ENCODE measurements at places on chromosomes 3 and 15.

GRCh38 chr3:60070366-60070765 lies 1020.5 kb upstream of the CFAP20DC start:
- no peak for DNase-seq

DNA sequence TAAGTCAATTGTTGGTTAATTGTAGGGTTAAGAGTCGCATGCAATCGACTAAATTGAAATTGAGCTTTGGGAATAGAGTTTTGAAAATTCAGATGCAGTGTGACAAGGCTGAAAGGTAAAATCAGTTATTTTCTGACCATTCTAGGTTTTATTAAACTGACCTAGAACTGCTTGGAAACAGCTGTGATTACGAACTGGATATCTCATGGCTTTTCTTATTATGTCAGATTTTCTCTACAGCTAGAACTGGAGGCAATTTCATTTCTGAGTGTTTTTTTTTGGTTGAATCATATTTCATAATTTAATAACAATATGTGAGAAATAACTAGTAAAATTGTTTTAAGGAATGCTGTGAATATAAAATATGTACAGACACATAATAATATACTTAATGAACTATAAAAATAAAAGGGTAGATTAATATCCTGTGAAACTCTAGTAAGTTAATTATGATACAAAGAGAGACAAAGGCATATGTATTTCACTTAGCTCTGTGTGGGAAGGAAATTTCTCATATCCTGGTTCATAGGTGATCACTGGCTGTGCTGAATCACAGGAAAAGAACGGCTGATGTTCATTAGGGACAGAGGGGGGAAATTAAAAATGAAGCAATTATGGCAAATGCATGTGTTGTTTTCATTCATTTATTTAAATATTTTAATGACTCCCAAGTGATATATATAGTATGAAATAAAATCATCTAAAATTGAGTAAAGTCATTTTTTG lies 403.2 kb downstream of the ZIC1 start:
- no peak for DNase-seq

DNA sequence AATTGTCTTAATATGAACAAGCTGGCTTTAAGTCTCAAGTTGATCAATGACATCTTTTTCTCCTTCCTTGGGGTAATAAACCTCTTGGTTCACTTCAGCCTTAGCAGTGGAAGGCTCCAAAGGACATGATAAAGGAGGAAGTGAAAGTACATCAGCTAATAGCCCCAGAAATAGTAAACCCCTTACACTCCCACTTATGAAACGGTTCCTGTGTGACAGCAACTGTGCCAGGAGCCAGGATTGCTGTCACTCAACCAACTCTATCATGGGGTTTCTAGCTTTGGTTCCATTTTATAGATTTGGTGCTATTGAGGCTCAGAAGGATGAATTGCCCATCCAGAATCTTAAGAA lies 216.7 kb downstream of the ABHD5 start:
- peak; percentile 62 for DNase-seq

DNA sequence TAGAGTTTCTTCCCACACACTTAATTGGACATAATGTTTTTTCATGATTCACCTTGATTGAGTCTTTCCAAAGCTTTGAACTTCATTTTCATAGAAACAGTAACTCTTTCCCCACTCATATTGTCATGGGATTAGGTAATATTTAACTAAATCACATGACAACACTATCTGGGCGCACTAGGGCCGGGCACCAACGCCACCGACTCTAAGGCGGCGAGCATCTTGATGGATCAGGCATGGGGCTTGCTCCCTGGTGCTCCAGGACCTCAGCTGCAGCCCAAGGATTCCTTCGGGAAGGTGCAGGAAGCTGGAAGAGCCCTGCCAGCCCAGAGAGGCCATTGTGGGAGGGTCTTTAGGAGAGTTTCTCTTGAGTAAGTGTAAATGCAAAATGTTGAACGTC lies 193.1 kb upstream of the UBE3A start:
- DNase-seq = no peak

GRCh38 chr15:62666046-62666445 lies 376.5 kb upstream of the TPM1 start:
- DNase-seq = no peak

GRCh38 chr3:129686941-129687340 lies 80.5 kb upstream of the PLXND1 start:
- DNase-seq = no peak

DNA sequence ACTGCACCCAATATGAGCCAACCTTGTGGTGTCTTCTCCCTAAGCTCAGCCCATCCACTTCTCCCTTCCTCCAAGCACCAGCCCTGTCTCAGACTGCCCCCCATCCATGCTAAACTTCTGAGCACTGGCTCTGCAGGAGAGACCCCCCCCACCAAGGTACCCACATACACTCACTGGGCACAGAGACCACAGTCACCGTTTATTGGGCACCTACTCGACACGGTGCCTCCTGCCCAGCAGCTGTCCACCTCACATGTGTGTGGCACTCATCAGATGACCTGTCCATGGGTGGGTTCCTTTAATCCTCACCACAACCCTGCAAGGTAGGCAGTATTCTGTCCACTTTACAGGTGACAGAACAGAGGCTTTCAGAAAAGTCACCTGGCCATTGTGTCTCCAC lies 22.3 kb upstream of the SFMBT1 start:
- no peak for DNase-seq

DNA sequence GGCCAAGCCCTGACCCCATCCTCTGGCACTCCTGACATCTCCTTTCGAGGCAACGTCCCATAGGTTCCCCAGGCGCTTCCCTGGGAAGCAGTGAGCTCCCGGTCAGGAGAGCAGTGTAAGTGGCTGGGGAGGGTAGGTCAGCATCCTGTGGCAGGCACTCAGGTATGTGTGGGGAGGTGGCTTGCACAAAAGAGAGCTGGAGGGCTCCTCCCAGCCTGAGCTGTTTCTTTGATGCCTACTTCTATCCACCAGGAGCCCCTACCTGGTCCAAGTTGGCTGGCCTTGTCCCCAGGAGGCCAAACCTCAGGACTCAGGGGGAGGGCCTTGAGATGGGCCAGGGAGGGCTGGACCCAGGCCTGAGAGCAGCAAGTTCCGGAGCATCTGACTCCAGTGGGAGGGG lies 31.7 kb upstream of the LINGO1 start:
- DNase-seq = no peak

DNA sequence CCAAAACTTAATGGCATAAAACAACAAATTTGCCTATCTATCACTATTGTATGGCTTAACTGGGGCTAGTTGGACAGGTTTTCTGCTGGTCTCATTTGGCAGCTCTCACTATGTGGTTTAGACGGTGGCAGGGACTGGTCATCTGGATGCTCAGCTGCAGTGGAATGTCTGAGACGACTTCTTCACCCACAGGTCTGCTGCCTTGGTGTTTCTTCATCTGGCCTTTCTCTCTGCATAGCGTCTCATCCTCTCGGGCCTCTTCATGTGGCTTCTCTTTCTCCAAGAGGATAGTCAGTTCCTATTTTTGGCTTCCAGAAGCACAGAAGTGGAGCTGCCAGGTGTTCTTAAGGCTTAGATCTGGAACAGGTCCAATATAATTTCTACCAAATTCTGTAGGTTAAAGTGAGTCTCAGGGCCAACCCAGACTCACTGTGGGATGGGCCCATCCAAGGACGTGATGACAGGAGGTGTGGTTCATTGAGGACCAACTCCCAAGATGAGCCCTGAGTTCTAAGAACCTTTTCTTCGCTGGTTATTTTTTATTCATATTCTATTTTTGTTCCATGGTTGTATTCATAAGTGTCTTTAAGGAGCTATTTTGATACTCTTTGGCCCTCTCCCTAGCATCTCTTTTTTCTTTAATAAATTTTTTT lies 18.6 kb downstream of the UBE2Q2 start:
- DNase-seq = no peak

DNA sequence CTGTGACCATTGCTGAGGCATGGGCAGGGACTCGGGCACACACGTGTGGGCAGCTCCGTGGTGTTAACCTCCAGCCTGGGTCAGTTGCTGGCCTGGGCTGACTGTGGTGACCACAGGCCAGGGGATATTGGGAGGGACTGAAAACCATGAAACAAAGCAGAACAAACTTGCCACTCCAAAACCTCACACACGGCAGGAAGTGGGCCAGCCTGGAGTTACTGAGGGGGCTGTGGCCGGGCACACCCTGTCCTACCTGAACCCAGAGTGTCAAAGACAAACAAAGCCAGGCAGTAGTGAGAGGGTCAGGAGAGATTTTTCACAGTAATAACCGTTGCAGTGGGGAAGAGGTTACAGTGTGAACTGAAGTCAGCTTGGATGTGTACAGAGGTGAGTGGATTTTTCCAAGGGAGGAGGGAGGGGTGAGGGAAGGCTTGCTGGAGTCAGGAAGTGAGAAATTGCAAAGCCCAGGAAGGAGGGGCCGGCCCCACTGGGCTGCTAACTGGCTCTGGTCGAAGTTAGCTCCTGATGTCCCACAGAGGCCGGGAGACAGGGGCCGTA lies 40.0 kb upstream of the ATP10A start:
- DNase-seq = peak; percentile 22

DNA sequence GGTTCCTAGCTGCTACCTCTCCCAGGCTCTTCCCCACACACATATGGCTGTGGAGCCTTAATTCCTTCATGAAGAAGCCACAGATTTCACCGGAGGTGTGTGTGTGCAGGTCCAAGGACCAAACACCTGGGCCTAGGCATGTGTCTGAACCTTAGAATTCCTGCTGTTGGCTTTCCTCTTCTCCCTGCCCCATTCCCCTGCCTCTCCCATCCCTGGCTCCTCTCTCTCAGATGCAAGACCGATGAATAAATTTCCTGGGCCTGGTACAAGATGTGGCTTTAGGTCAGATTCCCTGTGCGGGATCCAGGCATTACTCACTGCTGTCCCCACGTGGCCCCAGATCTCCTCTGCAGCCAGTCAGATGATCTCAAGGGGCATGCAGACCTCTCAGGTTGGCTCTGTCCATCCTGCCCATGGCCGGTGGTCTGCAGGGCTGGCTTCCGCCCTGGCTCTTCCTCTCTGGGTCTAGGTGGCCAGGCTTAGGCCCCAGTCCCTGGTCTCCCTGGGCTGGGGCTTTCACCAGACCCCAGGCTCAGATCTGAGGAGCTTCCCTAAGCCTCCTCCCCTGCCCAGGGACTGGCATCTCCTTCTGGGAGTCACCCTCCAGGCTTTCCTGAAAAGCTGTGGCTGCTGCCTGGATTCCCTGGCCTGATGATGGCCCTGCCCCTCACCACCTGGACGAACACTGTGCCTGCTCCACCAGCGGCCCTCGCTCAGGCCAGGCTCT lies 20.5 kb downstream of the CCR9 start:
- DNase-seq = no peak

DNA sequence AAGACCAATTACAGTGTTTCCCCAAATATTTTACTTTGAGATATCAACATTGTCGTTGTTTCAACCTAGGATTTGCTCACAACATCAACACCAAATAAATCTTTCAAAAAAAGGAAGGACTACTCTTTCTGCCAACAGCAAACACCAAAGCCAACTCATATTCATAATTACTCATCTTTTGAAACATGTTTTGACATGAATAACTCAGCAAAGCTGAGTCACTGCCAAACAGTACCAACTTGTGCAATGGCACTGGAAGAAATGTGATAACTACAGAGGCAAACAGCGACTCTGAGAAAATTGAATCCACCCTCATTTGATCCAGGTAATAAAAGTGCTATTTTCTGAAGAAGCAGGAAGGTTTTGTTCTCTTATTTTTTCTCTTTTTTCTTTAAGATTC lies 67.2 kb downstream of the PEX5L start:
- DNase-seq = peak; percentile 58

GRCh38 chr15:40869686-40870085 lies 4.3 kb downstream of the RHOV start:
- no peak for DNase-seq

DNA sequence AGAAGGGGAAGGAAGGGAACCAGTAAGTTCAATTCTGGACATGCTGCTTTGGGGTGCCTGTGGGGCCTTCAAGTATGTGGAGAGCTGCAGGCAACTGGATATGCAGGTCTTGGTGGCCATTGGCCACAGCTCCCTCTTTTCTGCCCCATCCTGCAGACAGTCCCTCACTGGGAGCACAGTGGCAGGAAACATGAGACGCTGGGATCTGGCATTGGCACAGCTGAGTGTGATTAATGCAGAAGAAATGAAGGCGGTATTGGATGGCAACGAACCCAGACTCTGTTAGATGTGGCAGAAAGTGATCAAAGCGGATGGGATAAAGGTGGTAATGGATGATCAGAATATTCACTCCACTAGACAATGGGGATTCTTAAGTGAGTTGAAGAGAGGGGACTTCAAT lies 23.2 kb upstream of the VPS8 start:
- no peak for DNase-seq

DNA sequence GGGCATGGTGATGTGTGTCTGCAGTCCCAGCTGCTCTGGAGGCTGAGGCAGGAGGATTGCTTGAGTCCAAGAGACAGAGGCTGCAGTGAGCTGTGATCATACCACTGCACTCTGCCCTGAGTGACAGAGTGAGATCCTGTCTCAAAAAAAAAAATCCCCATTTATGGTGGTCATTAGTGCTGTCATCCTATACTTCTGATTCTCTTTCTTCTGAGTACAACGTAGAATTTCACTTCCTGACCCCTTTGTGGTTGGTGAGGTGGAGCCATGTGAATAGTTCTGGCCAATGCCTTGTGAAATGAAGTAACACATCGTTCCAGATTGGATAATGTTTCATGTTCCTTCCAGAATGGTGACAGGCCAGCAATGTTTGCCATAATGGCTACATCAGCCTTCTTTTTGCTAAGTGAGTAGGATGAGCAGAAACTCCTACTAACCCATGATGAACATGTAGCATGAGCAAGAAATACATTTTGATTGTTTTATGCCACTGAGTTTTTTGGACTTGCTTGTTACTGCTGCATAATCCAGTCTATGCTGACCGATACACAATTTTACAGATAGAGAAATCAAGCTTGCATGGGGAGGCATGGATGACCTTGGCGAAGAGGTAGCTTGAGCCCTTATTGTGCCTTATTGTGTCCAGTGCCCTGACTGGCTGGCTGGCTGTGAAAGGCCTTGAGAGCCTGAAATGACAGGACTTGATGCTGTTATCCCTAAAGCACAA lies 30.9 kb upstream of the TLE3 start:
- DNase-seq = no peak

DNA sequence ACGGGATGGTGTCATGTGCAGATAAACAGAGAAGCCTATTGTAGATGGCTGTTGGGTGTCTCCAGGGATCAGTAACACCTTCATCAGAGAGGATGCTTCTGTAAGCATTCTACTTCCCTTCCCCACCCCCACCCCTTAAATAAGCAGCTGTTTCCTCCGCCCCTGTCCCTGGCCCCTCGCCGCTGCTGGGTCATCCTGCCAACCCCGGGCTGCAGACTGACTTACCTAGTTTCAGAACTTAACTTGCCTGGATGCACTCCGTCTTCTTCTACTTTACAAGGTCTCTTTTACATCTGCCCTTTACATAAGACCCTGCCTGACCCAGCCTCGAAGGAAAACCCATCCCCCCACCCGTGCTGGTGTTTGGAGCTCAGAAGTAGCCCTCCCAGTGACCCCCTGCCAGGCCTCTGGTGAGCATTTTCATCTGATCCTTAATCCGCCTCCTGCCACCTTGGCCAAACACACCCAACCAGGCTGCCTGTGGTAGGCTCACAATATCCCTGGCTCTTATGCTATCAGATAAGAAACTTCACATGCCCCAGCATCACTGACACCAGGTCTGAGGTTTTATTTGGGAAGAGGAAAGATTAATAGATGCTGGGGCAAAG lies 103.0 kb upstream of the HES1 start:
- no peak for DNase-seq

Measured in suppressor macrophage (primary cell).